ENCODE measurements at places on chromosomes 6 and 20.

DNA sequence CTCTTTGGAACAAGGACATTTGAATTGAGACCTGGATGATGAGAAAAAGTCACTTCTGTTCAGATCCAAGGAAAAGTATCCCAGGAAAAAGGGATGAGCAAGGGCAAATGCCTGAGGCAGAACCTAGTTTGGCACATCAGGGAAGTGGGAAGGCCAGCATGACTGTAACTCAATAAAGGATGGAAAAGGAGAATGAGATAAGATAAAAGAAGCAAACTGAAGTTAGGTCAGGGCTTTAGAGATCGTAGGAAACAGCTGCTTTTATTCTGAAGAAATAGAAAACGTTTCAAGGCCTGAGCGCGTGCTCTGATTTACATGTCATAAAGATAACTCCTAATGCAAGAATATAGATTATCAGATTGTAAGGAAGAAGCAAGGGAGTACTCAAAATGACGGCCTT, 450.0 kb downstream of the FRK start:
- DNase-seq: no peak

- DNase-seq: no peak
These were observed 16.2 kb downstream of the KCNK17 start for GRCh38 chr6:39298061-39298460.

DNA sequence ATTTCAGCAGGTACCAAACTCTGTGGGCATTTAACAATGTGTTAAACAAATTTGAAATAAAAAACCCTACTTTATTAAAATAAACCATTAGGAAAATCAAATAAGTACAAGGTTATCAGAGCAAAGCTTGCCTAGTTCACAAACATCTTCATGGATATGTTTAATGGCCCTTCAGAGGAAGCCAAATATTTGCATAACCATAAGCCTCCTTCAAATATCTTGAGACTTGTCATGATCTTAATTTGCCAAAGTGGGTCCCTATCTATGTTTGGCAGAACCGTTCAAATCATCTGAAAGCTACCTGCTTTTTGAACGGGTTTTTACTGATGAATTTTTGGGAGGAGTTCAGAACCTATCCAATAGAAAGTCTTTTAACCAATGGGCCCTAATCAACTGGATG, 176.3 kb downstream of the BACH2 start:
- DNase-seq: no peak

- DNase-seq: no peak
These were observed 645.0 kb downstream of the PHF3 start for GRCh38 chr6:64280569-64280968.

DNA sequence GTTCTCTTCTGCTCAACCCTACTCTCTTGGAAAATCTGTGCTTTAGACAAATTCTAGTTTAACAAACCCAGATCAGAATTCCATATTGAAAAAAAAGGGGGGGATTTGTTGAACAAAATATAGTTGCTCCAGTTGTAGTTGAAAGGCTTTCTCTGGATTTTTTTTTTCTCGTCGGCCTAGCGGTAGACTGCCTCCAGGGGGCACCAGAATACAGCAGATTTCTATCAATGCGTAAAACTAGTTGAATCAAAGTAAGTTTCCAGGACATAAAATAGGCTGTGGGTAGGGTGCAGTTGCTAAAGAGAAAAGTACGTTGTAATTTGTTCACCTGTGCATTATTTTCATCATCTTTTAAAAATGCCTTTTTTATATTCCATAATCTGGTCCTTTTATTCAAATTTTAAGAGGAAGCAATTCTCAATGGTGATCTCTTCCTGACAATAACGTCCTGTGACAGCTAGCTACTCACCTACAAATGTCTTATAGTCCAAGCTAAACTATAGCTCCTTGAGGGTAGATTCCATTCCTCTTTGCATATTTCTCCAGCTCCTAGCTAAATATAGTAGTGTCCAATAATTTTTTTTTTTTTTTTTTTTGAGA, 105.4 kb downstream of the PERP start:
- peak; percentile 45 for DNase-seq

DNA sequence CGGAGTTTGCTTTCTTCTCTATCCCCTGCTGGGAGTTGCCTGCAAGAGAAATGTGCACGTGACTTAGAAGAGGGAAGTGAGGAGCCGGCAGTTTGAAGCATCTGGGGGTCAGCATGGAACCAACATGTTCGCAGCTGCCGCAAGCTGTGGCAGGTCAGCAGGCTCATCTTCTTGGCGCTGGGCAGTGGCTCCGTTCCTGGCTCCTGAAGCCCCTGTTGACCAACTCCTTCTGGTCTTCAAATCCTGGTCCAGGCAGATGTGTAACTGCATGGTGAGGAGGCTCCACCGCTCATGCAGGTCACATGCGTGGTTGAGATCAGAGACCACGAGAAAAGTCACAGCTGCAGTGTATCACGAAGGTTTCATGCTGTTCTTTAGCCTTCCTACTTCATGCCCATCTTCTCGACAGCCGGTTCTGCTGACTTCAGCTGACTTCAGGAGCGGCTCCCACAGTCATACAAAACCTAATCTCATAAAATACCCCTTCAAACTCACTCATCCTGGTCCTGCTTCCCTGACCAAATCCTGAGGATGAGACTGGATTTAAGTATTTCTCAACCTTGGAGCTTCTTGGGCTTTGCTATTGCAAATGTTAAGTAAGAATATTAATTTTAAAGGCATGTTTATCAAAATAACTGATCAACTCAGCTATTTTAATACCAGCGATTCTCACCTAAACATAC, 44.9 kb upstream of the BCAS1 start:
- DNase-seq: no peak

GRCh38 chr6:30722280-30723112, 2.3 kb downstream of the TUBB start:
- DNase-seq: peak; percentile 78

- no peak for DNase-seq
These were observed 149.5 kb downstream of the DOK5 start for GRCh38 chr20:54624706-54625390.

GRCh38 chr20:9506280-9506821, 8.0 kb upstream of the LAMP5 start:
- DNase-seq: no peak

GRCh38 chr6:31805939-31806469, 762 bp downstream of the LSM2 start:
- DNase-seq: no peak

DNA sequence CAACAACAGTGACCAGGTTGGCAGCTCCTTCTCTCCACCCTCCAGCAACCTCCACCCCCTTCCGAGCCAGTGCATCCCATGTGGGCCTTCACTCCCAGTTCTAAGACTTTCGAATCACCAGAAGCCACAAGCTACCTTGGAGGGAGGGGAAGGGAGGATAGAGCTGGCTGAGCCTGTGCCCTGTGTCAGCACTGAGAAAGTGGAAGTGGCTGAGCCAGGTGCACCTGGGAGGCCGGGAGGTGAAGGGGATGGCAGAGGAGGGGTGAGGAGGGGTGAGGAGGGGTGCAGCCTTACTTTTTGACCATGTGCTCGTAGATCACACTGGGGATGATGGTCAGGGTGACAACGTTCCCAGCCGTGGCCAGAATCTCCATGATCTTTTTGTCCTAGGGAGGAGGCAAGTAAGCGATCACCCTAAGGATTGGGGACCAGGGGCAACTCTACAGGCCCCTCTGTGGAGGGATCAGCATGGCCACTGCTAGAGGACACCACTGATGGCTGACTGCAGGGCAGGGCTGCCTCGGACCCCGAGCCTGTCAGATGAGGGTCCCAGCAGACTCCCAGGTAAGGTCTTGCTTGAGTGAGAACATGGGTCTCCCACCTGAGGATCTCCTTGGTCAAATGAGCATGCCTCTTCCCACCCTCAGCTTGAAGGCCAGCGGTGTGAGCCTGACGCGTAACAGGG, 18.3 kb downstream of the SDCBP2 start:
- no peak for DNase-seq

DNA sequence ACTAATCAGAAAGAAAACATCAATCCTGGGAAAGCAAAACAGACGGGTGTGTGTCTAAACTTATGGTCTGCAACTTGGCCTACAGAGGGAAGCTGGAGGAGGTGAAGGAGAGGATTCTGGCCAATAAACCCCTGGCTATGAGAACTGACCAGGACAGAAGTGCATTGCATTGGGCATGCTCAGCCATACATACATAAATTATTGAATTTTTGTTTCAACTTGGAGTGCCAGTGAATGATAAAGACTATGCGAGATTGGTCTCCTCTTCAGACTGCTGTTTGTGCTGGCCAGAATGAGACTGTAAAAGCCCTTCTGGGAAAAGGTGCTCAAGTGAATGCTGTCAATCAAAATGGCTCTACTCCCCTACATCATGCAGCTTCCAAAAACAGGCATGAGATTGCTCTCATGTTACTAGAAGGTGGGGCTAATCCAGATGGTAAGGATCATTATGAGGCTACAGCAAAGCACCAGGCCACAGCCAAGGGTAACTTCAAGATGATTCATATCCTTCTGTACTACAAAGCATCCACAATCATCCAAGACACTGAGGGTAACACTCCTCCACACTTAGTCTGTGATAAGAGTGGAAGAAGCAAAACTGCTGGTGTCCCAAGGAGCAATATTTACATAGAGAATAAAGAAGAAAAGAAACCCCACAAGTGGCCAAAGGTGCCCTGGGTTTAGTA, 17.4 kb downstream of the ADNP start:
- DNase-seq: no peak

GRCh38 chr20:46646659-46647380, 4.4 kb downstream of the SLC13A3 start:
- DNase-seq: no peak

- DNase-seq: no peak
These were observed 66.8 kb downstream of the CPNE5 start for GRCh38 chr6:36772397-36772796.

DNA sequence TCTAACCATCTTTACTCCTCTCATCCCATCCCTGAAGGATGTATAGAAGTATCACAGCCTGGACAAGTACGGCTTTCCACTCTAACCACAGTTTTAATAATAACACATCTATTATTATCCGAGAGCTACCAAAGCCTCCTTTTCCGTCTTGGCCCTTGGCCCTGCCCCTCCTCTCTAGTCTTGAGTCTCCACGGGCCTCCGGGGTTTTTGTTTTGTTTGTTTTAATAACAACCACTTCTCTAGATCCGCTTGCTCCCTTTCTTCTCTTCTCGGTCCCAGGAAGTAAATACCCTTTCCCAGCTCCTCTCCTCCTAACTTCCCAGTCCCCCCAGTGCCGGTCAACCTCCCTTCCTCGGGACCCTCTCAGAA, 661 bp downstream of the LCA5 start:
- DNase-seq: no peak

DNA sequence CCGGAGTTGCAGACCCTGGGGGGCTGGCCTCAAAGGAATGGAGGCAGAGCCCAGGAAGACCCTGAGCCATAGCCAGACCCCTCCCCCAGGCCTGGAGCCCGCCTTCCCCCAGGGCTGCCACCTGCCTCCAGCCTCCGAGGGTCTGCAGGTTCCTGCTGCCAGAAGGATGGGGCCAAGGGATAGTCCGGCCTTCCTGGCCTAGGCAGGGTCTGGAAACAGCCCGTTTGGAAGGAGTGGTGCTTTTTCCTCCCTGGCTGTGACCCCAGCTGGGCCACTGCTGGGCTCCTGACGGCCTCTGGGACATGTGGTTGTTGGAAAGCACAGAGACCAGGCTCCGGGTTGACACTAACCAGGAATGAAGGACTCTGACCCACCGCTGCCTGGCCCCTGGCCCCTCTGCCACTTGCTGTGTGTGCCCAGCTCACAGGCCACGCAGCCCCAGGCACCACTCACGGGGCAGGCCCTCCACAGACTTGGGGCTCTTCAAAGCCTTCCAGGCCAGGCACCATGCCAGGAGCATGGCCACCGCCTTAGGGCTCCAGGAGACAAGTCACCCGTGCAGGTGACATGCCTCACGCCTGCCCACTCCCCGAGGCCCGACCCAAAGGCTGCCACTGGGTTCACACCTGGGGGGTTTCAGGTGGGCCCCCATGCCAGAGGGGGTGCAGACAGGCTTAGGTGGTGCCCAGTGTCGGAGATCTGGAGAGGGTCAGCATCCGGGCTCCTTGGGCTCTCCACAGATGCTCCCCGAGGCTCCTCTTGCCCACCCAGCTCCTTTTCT, 3.9 kb upstream of the LAMA5 start:
- no peak for DNase-seq

DNA sequence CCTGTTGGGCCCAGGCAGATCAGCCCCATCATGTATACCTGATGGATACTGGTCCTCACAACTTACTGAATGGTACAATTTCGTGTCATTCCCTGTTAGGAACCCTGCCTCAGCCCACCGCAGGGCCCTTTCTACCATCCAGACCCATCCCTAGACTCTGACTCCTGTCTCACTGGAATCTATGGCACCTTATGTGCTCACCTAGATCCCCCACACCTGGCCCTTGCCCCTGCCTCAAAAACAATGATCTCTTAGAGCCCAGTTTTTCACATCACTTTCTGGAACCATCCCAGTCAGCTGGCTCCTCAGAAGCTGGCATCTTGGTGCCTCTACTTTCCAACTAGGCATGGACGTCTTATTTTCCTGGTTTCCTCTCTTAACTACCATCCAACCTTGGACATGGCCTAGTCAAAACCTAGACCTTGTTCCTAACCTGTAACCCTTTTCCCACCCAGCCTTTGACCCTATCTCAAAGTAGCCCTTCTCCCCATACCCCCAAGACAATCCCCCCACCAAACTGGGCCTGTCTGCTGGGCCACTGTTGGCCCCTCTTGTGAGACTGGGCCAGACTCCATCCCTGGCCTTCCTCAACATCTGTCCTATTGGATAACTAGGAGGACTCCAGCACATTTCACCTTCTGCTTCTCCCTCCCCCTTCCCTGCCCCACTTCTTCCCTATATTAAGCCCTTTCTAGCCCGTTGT, 981 bp downstream of the HM13 start:
- DNase-seq: no peak

DNA sequence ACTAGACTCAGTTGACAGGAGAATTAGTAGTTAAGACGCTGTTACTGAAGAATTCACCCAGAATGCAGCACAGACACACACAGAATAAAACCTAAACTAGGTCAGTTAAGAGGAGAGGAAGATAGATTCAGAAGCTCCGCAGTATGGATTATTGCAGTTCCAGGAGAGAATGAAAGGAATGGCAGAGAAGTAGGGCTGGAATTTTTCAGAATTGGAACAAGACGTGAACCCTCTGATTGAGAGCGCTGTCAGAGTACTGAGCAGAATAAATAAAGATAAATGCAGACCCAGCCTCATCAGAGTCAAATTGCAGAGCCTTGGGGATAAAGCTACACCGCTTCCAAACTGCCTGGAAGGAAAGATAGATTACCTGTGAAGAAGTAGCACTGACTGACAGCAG, 344.6 kb downstream of the FARS2 start:
- no peak for DNase-seq

GRCh38 chr6:159311618-159312017, 142.4 kb downstream of the FNDC1 start:
- no peak for DNase-seq

GRCh38 chr6:98657764-98658163, 176.6 kb upstream of the POU3F2 start:
- DNase-seq: no peak

DNA sequence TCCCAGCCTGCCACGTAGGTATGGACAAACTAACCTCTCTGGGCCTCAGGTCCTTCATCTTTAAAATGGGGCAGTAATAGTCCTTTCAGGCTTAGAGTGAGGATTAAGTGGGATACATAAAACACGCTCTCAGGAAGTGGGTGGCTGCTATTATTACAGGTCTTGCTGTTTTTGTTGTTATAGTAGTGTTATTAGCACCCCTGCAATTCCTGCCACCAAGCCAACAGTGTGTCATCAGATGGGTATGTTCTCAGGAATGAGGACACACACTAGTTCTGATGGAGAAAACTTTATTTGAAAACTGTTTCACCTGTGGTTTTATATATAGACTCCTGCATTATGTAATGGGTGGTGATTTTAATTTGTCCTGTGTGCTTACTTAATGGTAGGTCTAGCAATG, 131.7 kb downstream of the LRRC1 start:
- no peak for DNase-seq

Data from activated effector memory CD4-positive, alpha-beta T cell treated with Interleukin-2 at 50 U/mL for 16 hours (primary cell).